ENCODE measurements at places on chromosomes 11 and 22. TPM values are rescaled to one million over a fixed set of nuclear protein-coding genes. Genes with fewer than 3 reads are reported as not detected.

The CEP126 gene
- 9.1 TPM for total RNA-seq

The MS4A12 gene
- total RNA-seq: not detected

The MAP4K2 gene
- 43.3 TPM for total RNA-seq

The VSTM5 gene
- total RNA-seq: not detected

The OR52N4 gene
- not detected for total RNA-seq

The RASL10A gene
- 1.9 TPM for total RNA-seq

The CCDC188 gene
- total RNA-seq: 11.6 TPM

The SLC22A12 gene
- not detected for total RNA-seq

The PGA5 gene
- not detected for total RNA-seq

The OSBP2 gene
- 6.5 TPM for total RNA-seq

The OLFML1 gene
- total RNA-seq: not detected

The ZNF202 gene
- total RNA-seq: 13.1 TPM

The CERK gene
- 104 TPM for total RNA-seq

The DCHS1 gene
- 73.1 TPM for total RNA-seq

The OR52A1 gene
- not detected for total RNA-seq

The ISX gene
- total RNA-seq: not detected

The PAMR1 gene
- not detected for total RNA-seq

The NAV2 gene
- 45.8 TPM for total RNA-seq

The ACCSL gene
- total RNA-seq: not detected

The TUG1 gene
- 76.8 TPM for total RNA-seq

The KIAA0930 gene
- total RNA-seq: 43.4 TPM

The LARGE2 gene
- not detected for total RNA-seq

The MOGAT2 gene
- total RNA-seq: not detected

The IGLL5 gene
- total RNA-seq: not detected

The TMPRSS5 gene
- total RNA-seq: 0.58 TPM

The RASSF7 gene
- 12.2 TPM for total RNA-seq

The KRTAP5-5 gene
- not detected for total RNA-seq

The OR5A1 gene
- total RNA-seq: not detected

The CST6 gene
- total RNA-seq: 0.46 TPM

The OR5P2 gene
- not detected for total RNA-seq
